Hepatic stellate cell (primary cell): ENCODE measurements at places on chromosomes 12 and 14.

GRCh38 chr12:89192429-89192828 is 159.9 kb downstream of the DUSP6 start:
- DNase-seq, result no peak

DNA sequence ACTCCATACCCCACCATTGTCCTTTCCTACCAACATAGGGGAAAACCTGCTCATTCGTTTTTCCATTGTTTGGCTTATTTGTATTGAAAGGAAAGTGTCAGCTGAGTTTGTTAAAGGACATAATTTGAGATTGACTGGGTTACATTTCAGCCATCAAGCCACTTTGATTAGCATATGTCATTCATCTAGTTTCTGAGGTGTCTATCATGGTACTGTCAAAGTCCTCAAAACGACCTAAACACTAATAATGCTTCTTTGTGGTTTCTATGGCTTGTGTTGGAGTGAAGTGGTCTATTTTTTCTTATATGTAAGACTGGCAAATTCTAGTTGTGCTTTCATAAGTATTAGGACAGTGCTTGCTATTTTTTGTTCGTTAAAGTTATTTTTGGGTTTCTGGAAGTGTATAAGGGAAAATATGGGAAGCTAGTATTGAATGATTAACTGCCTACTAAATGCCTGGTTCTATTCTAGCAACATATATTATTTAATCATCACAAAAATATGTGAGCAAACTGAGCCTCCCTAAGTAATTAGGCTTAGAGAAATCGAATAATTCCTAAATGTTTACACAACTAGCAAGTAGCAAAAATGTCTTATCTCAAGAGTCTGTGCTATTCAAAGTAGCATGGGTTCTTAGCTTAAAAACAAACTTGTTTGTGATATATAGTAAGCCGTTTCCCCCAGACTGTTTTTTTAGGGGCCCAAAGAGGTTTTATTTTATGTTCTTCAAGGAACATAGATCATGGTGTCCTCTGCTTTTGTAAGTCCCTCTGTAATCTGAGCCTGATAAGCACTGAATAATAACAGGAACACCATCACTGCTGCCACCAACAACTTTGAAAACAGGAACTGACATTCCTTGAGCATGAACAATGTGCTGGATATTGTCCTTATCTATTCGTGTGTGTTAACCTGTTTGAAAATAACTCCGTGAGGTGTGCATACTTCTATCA is 67.1 kb downstream of the DERA start:
- peak; percentile 20 for DNase-seq

- DNase-seq, result peak; percentile 40
Measured at GRCh38 chr12:12505544-12506495, 56.8 kb downstream of the DUSP16 start.

DNA sequence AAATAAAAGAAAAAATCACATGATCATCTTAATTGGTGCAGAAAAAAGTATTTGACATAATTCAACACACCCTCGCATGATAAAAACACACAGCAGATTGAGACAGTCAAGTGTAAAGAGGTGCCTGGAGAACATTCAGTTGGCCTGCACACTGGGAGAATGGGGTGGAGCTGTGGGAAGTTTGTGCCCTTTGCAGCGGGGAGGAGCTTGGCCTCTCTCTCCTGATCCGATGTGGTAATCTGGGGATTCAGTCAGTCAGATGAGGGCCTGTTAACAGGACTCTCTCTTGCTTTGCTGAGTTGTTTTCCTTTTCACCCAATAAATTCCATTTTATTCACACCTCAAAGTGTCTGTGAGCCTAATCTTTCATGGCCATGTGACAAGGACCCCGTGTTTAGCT is 5.9 kb downstream of the SERPINA6 start:
- no peak for DNase-seq

- DNase-seq, result no peak
Measured at GRCh38 chr14:50635141-50635540, 33.0 kb downstream of the SAV1 start.

GRCh38 chr12:56476143-56476542 is 7.8 kb downstream of the SPRYD4 start:
- no peak for DNase-seq

GRCh38 chr14:104681689-104682074 is 7.7 kb upstream of the INF2 start:
- peak; percentile 96 for DNase-seq

GRCh38 chr12:106906715-106907114 is 49.0 kb upstream of the TMEM263 start:
- no peak for DNase-seq

GRCh38 chr12:538731-539539 is 79.2 kb downstream of the B4GALNT3 start:
- no peak for DNase-seq

DNA sequence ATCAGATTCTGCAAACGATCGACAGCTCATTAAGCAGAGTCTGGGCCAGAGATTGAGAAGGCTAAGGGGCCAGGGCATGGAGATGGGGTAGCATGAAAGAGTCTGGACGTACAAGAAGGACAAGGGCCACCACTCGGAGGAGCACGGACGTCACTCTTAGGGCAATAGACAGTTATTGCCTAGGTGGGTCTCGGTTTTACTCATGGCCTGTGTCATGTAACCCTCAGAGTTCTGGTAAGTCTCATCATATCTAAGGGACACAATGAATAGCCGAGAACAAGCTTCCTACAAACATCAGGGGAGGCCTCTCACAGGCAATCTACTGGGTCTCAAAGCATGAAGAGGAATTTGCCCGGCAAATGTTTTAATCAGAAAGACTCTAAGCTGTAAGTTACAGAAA is 30.4 kb upstream of the ITPK1 start:
- DNase-seq, result no peak

GRCh38 chr14:81464253-81465002 is 64.3 kb upstream of the STON2 start:
- peak; percentile 51 for DNase-seq

GRCh38 chr14:52020866-52021717 is 31.7 kb downstream of the RTRAF start:
- DNase-seq, result no peak

DNA sequence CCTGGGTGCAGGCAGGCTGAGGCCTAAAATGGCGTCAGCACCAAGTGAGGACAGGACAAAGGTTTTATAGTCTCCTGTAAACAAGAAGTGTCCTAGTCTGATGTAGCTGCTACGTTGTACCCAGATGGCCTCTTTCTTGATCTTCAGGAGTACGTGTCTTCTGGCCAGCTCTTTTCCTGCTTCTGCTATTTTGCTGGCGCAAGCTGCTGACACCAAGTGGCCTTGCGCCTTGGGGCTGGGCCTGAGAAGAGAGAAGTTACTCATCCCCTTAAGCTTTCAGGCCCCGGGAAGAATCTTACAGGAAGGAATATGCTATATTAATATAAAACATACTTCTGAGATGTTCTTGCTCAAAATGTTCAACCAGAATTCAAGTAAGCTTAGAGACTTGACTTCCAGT is 605.2 kb downstream of the GALC start:
- DNase-seq, result no peak

- no peak for DNase-seq
Measured at GRCh38 chr14:43591776-43592175, 915.3 kb downstream of the FSCB start.

GRCh38 chr12:87094356-87094755 is 838.2 kb upstream of the MGAT4C start:
- DNase-seq, result no peak

- no peak for DNase-seq
Measured at GRCh38 chr14:65772921-65773574, 360.5 kb downstream of the FUT8 start.

DNA sequence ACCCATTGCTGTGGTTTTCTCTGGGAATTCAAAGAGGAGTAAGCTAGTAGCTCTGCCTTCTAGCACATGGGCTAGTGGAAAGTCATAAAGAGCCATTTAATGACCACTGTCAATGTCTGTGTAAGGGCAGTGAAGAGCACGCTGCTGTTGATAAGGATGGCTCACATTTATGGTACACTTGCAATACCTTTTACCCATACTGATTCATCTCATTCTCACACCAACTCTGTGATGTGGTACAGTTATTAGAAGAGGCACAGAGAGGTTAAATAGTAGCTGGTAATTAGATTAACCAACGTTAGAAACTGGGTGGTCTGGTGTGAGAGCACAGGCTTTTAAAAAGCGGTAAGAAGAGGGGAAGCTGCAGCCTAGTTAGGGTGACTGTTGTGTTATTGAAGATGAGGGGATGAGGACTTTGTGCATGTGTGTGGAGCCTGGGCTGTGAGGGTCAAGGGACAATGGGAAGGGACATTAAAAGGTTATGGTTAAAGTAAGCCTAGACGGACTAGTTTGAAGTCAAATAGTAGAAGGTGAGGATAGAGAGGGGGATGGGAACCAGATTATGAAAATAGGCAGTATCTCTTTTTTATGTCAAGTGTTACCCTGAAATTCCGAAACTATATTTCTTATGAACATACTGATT is 25.2 kb downstream of the RASSF3 start:
- no peak for DNase-seq

GRCh38 chr14:54610051-54610977 is 43.4 kb downstream of the SAMD4A start:
- peak; percentile 54 for DNase-seq

GRCh38 chr12:27988594-27989233 is 16.2 kb upstream of the PTHLH start:
- no peak for DNase-seq

DNA sequence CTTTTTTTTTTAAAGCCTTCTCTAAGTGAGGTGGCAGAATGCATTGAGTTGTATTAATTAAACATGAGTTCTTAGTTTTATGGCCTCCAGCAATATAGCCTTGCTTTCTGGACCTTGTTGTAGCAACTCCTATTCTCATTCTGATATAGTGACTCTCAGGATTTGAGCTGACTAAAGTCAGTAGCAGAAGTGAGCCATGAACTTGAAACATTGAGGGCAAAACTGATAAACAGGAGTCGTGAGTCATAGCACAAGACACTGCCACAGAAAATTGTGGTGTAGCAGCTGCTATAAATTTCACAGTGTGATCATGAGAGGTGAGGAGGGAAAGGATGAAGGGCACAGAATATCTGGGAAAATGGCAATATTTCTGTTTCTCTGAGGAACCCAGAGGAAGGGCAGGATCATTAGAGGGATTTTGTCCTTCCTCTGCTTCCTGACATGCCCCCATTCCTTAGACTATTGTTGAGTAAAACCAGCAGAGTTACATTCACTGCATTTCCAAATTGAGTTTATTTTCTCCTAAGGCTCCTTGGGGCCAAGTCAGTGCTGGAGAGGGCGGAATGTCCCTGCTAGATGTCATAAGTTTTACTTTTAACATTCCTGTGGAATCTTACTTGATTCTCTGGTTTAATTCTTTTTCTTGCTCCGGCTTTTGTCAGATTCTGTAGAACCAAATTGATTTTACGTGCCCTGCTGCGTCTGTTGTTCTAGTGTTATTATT is 7.5 kb downstream of the KLRG1 start:
- no peak for DNase-seq

DNA sequence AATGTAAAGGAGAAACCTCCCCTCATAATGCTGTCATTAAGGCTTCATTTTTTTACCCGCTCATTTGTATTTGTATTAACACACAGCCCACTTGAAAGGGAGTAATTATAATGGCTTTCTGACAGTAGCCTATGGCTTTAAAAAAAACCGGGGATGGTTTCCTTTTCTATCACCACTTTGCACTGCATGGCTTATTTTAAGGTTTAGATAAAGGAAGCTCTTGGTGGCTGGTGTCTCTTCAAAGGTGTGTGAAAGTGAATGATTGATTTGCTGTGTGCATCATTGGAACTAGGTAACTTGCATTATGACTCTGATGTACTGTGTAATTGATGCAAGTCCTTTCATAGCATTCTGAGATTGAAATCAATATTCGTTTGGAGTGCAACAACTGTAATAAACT is 80.7 kb downstream of the NPAS3 start:
- no peak for DNase-seq

GRCh38 chr12:95187865-95188415 is 29.3 kb downstream of the FGD6 start:
- DNase-seq, result no peak

DNA sequence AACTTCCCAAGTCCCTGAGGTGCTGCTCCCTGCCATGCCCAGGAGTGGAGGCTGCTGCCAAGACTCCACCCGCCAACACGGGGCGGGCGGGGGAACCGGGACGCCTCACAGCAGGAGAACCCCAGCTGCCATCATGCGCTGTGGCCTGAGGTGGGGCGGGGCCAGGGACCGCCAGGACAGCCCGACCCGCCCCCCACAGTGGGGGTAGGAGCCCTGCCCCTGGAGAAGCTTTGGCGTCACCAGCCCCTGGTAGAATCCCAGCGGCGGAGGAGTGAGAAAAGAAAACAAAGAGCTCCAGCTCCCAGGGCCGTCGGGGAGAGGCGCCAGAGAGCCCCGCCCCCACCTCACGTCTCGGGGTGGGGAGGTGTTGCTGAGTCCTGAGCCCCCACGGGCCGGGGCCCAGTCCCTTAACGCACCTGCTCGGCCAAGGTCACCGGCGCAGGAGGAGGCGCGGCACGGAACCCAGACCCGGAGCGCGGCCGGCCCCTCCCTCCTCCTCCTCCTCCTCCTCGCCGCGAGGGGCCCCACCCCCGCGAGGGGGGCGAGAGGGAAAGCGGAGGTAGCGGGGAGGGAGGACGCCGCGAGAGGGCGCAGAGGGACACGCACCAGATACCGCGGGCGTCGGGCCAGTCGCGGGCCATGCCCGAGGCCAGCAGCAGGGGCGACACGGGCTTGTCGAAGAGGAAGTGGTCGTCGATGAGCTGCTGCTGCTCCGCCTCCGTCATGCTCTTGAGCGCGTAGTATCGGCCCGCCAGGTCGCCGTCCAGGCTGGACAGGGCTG is 1.8 kb downstream of the CKB start:
- peak; percentile 85 for DNase-seq

GRCh38 chr12:124655048-124655697 is 87.8 kb upstream of the NCOR2 start:
- DNase-seq, result peak; percentile 85

GRCh38 chr12:24937553-24938244 is 11.2 kb downstream of the BCAT1 start:
- no peak for DNase-seq

GRCh38 chr14:100436745-100437406 is 113.7 kb downstream of the SLC25A47 start:
- DNase-seq, result no peak

DNA sequence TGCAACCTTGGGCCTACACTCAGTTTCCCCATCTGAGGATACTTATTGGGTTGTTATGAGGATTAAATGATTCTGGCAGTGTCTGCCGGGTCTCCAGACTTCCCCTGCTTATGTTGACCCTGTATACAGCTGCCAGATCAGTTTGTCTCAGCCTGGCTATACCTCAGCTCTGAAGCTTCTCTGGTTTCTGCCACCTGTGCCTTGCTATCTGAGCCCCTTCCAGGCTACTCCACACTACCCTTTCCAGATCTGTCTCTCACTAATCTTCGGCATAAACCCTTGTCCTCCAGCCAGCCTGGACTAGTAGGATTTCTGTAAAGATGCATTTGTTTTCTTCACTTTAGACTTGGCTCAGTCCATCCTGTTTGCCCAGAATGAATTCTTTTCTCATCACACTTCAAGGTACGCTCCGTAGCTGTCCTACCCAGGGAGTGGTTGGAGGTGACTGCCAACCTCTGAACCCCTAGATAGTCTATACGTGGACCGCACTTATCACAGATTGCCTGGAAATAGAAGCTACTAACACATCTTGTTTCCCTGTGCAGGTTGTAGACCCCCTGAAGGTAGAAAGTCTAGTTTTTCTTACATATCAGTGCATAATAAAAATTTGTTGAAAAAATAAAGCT is 422.4 kb downstream of the RAD51B start:
- no peak for DNase-seq

- DNase-seq, result no peak
Measured at GRCh38 chr12:108102363-108102762, 26.7 kb upstream of the WSCD2 start.

GRCh38 chr12:2641207-2641606 is 153.6 kb upstream of the FKBP4 start:
- DNase-seq, result peak; percentile 51
